ENCODE measurements at places on chromosomes 11 and 22.

DNA sequence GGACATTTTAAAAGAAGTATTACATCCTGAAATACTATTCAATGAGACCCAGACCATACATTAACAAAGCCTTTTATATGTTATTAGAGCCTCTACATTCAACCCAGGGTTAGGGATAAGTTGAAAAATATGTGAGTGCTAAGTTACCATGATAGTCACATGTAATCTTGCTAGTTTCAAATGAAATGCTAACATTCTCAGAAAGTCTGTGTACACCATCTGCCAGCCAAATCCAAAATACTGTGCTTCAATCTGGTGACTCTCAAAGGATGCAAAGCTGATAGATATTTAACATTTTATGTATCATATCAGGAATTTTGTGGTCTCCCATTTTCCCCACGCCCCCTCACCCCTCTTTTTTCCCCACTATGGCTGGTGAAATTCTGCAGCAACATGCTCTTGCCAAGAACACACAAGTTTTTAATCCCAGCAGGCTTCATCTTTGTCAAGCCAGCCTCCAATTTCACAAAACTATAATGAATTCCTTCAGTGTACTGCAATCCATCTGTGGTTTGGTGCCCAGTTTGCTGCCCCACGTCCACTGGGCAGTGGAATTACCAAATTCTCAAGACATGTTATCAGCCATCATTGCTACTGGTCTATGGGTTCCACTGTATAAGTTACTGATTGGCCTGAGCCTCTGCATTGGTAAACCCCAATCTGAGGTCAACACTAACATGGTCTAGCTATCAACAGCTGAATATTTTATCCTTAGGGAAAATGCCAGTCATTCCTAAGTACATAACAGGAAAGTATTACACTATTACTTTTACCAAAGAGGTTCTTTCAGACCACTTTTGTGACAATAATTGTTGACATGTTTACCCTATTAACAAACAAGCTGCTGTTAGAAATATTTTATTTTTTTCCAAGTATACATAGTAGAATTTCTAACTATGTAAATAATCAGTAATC, 1.5 kb upstream of the PICALM start:
- no peak for DNase-seq

DNA sequence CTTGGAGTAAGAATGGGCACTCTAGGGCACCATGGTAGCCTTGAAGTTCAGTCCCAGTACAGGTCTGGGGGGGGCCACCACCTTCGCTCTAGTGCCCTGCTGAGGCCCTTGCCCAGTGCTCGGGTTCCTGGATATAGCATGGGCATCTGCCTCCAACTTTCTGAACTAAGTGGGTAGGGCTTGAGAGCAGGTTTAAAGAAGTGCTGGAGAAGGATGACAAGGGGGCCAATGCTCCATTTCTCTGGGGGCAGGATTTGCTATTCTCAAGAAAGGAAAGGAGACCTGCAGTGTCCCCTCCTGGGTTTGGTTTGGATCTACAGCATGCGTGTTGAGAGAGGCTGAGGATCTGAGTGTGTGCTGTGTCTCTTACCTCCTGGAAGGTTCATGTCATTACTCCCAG, 82.2 kb upstream of the SUSD2 start:
- no peak for DNase-seq

DNA sequence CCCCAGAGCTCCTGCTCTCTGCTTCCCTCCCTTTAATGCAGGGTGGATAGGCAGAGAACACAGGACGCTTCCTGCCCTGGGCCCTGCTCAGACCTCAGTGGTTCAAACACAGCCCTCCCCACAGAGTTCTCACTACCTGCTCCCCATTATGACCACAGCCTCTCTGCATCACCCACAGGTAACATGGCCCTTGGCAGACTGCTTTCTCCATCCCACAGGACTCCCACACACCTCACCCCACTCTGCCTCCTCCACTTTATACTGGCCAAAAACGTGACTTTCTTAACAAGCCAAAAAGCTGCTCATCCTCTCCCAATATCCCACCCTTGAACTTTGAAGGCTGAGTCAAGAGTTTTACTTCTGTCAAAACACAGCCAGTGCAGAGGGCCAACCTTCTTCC, 33.8 kb downstream of the BUD13 start:
- DNase-seq, result no peak

- no peak for DNase-seq
These were observed 1.3 kb upstream of the ZNF70 start for GRCh38 chr22:23752090-23752691.

DNA sequence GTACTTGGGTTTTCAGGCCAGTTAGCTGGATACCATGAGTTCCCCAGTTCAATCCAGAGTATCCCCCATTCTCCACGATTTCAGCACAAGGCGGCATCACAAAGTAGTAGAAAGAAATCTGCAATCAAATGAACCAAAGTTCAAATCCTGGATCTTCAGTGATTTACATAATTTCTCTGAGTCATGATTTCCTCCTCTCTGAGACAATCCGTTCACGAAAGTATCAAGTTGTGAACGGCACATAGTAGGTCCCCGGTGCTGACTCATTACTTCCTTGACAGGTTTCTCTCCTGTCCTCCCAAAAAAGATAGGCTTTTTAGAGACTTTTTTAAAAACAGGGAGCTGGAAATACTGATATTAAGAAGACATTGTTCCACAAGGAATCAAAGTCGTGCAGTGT, 69.1 kb upstream of the AKIP1 start:
- no peak for DNase-seq
